ENCODE measurements at places on chromosomes 5 and 9. TPM values are rescaled to one million over a fixed set of nuclear protein-coding genes. Genes with fewer than 3 reads are reported as not detected.

SLCO6A1 gene
- total RNA-seq = not detected

HTR4 gene
- not detected for total RNA-seq

EIF4E1B gene
- total RNA-seq = not detected

GRCh38 chr9:90107040-90107725 is 502.4 kb downstream of the GADD45G start:
- DNase-seq = no peak

GRCh38 chr9:92438900-92439526 is 14.7 kb upstream of the OMD start:
- DNase-seq = peak; percentile 32

DNA sequence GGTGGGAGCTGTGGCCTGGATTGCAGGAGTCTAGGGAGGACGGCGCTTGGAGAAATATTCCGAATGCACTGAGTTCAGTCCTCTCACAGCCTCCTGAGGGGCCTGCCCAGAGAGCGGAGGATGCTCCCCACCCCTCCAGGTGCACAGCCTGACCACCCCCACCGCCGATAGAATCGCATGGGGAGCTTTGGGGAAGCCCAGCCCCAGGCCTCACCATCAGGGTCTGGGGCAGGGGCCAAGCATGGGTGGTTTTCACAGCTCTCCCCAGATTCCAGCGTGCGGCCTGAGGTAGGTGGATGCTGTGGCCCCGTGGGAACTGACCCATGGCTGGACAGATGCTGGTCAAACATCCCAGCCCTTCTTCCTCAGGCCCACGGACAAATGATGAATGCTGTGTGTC is 79.9 kb upstream of the OLFM1 start:
- no peak for DNase-seq

GRCh38 chr5:102965653-102966052 is 154.3 kb downstream of the GIN1 start:
- peak; percentile 55 for DNase-seq

- no peak for DNase-seq
Observed at GRCh38 chr5:25458628-25459027, 813.9 kb upstream of the CDH10 start.

Data from SK-MEL-5 (cell line).